ENCODE measurements at places on chromosomes 16 and 17.

GRCh38 chr16:79635488-79635887, 35.0 kb upstream of the MAF start:
- DNase-seq = no peak

GRCh38 chr16:28309811-28310311, 17.5 kb downstream of the SBK1 start:
- DNase-seq = no peak

DNA sequence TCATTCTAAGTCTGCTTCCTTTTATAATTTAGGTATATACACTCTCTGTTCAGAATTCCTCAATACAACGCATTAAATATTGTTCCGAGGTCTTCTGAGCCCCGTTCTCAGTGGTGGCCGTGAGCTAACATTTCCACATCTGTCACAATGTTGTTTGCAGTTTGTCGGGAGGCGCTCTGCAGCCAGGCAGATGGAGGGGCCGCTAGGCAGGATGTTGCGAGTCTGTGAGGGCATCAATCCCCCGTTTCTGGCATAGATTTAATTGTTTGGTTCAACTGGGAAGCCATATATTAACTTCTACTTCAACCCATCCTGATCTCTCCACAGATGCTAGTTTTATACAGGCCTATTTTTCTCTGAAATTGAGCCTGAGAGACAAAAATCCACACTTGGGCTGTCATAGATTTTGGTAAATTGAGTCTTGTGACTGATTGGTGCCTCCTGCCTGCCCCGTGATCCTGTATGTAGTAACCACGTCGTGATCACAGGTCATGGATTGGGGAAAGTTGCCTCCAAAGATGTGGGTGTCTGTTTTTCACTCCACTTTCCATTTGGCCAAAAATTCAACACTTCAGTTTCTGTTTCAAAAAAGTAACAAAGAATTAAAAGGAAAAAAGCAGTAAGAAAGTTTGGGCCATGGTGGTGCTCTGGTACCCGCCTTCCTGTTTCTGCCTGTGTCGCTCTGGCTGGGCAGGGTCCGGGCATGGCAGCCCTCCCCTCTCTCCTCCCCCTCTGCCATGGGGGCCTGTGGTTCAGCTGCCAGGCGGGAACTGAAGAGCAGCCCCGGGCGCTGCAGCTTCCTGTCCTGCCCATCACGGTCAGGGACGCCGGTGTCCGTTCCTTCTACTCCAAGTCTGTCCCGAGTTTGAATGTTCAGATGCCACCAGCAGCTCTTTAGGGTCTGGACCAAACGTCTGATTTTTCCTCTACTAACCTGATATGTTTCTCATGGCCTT, 41.5 kb downstream of the RPTOR start:
- no peak for DNase-seq

- DNase-seq = no peak
Observed at GRCh38 chr16:86939609-86940008, 361.3 kb downstream of the FOXL1 start.

DNA sequence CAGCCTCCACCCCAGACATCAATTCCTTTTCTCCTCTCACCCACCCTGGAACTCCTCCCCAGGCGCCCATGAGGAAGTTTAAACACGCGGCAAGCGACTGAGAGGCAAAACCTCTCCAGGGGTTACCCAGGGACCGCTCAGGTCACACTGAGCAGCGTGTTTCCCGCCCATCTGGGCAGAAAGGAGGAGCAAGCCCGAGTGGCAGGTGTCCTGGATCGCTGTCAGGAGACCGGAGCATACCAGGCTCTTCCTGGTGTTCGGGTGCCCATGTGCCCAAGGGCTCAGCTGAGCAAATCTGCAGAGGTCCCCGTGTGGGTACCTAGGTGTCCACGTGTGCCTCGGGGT, 491 bp downstream of the SLC25A19 start:
- peak; percentile 42 for DNase-seq

DNA sequence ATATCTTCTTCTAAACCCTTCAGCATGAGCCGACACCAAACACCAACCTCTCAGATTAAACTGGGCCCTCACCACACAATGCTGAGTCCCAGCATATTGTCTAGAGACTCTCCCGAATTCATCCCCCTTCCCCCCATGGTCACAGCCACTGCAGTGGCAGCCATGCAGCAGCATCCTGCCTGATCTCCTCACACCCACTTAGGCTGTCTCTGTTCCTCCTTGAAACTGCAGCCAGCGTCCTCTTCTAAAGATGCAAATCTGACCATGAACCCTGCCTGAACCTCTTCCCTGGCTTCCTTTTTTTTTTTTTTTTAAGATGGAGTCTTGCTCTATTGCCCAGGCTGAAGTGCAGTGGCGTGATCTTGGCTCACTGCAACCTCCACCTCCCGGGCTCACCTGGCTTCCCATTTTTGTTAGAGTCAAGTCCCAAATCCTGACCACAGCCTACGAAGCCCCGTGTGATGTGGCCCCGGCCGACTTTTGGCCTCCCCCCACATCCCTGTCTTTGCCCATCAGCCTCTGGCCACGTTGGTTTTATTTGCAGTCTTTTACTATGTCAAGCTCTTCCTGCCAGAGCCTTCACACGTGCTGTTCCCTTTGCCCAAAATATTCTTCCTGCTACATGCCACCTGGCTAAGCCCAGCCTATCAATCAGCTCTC, 2.8 kb downstream of the FA2H start:
- DNase-seq = no peak

DNA sequence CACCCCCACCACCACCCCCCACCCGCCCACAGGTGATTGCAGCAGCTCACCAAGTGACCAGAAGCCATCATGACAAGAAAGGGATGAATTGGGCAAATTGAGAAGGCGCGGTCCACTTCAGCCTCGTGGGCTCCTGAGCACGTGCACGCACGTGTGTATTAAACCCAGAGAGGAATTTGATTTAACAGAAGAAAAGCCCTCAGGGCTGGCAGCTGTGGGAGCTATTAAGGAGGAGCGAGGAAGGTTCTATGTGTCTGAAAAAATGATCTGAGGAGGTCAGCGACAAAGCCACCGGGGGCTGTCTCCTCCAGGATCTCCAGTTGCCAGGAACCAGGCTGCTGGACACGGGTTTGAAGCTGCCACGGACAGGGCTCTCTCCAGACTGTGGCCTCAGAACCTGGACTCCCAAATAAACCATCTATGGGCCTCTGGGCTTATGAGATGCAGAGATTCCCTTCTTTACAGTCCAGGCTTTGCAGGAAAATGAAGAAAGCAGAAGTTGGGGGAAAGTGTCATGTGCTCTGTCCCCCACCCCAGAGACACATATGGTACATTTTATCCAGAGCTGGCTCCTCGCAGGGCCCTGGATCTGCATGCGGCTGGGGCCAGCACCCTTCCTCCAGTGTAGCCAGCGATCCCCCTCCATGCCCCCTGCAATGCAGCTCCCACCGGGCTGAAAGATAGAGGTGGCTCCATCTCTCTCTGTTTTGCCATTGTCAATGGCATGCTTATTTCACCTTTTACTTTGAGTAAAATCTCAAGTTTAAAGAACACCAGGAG, 219.7 kb upstream of the RPL38 start:
- no peak for DNase-seq

DNA sequence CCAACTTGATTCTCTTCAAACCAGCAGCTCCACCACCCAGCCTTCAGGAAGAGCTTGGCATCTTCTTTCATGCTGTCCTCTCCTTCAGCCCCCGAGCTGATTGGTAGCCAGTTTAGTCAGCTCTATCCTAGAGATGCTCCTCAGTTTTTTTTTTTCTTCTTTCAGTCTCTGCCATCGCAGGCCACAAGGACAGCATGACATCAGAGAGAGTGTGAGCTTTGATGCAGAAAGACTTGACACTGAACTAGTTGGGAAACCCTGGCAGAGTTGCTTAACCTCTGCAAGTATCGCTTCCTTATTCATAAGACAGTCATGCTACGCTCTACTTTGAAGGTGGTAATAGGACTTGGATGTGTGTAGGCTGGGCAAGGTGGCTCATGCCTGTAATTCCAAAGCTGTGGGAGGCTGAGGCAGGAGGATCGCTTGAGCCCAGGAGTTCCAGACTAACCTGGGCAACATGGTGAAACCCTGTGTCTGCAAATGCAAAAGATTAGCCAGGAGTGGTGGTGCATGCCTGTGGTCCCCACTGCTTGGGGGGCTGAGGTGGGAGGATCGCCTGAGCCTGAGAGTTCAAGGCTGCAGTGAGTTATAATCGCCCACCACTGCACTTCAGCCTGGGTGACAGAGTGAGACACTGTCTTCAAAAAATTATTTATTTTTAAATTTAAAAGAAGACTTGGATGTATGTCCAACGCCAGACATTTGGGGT, 2.6 kb downstream of the CD300LB start:
- no peak for DNase-seq
